ENCODE measurements at places on chromosomes 1 and 21.
A peak's percentile ranks its signal among the peaks of the same experiment; 100 is the strongest.

- no peak for DNase-seq
These were observed 4.1 kb downstream of the CEP104 start for GRCh38 chr1:3852711-3853485.

GRCh38 chr1:209959623-209960022 lies 21.6 kb downstream of the SYT14 start:
- DNase-seq, result no peak

- DNase-seq, result no peak
These were observed 33.6 kb downstream of the RPRD2 start for GRCh38 chr1:150397392-150398032.

- DNase-seq, result peak; percentile 20
These were observed at the start of gene CACYBP for GRCh38 chr1:174999936-175000696. TSS of gene CACYBP (plus strand) at chr1:174999947. CDS start at chr1:175000181, 234 bp downstream.

DNA sequence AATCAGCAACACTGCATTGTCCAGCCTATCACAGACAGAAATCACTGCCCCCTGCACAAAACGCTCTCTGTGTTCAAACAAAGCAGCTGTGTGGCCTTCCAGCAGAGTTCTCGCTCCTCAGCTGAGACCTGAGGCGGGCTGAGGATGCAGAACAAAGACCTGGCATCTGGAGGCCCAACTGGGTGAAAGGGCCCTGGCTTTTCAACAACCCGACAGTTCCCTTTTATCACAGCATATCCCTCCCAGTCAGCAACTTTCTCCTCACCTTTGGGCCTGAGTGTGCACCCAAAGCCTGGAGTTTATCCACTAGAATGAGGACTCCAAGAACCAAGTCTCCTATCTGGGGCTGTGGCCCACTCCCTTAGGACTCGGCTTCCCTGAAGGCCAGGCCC lies 42.6 kb upstream of the A3GALT2 start:
- no peak for DNase-seq

DNA sequence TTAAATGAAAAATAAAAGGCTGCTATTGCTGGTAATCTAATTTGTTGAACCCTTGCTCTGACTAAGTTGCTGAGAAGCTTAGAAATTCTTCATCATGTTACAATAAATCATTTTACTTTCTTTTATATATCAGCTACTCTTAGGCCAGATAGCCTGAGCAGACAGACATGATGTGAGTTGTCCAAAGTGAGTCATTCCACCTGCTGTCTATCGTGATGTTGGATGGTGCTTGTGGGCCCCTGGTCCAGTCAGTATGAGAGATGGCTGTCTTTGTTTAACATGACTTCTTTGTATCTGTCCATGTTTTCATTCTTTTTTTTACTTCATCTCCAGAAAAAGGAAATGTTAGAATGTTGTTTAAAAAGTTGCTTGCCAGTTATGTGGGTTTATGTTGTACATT lies 188.8 kb downstream of the ADGRL2 start:
- DNase-seq, result no peak

- no peak for DNase-seq
These were observed 40.4 kb downstream of the KRTAP10-1 start for GRCh38 chr21:44499631-44500030.

DNA sequence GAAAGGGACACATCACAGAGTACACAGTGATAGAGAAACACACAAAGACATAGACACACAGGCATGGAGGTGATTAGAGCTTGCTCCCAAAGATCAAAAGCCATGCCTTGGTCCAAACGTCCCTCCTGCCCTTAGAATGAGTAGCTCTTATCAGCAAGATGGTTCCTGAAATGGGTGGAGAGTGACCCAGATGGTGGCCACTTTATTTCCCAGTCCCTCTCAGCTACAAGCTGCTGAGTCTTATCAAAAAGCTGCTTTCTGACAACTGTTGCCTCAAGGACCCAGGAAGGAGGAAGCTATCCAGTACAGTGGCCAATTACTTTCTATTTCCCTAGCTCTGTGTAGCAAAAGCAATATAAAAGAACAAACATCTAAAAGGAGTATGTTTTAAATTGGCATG lies 7.7 kb upstream of the CLCA1 start:
- no peak for DNase-seq

GRCh38 chr1:60942896-60943638 lies 139.3 kb upstream of the NFIA start:
- DNase-seq, result no peak

GRCh38 chr1:231800108-231800507 lies 173.5 kb downstream of the DISC1 start:
- DNase-seq, result no peak

- DNase-seq, result no peak
These were observed 85.4 kb downstream of the CEP350 start for GRCh38 chr1:180040034-180040433.

DNA sequence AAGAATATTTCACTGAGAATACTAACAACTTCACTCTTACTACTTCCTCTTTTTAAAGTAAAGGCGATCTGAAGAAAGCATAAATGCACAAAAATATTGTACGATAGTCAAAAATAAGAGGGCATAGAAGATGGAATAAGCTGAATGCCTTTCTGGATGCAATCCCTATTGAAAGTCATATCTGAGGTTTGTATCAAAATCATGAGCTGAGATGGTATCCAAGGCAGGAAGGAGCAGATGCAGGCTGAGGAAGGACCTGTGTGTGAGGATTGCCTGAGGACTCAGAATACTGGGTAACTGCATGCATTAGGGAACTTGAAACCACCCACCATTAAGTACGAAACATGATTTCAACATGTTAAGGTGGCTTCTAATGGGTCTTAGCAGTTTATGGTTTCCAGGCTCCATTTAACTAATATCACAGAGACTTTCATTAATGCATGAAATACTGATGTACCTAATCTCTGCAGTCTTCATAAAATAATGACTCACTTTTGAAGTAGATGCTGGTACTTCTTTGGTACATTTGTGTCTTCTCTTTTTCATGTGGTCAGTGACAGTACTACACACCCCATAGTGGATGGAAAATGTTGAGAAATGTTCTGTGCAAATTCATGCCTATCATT lies 29.6 kb upstream of the RGS1 start:
- DNase-seq, result no peak

- peak; percentile 76 for DNase-seq
These were observed 521 bp upstream of the NADK start for GRCh38 chr1:1778663-1779319.

DNA sequence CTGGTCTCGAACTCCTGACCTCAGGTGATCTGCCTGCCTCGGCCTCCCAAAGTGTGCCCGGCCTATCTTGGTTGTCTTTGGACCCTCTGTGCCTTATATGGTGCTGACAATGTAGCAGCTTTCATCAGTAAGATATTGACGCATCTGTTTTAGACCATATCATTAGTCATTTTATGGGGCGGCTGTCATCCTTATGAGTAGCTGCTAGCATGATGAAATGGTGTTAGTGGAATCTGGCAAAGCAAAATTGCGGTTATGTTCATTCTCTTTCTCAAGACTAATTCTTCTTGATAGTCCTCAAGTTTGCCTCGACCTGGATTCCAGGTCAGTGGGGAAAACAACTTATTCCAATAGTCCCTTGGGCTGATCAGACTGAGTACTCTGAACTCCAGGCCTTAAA lies 199.9 kb downstream of the PRDM2 start:
- no peak for DNase-seq

GRCh38 chr21:45401054-45401518 lies 3.9 kb upstream of the COL18A1 start:
- DNase-seq, result no peak

- DNase-seq, result no peak
These were observed 95.9 kb downstream of the PCBP3 start for GRCh38 chr21:45739218-45740087.

DNA sequence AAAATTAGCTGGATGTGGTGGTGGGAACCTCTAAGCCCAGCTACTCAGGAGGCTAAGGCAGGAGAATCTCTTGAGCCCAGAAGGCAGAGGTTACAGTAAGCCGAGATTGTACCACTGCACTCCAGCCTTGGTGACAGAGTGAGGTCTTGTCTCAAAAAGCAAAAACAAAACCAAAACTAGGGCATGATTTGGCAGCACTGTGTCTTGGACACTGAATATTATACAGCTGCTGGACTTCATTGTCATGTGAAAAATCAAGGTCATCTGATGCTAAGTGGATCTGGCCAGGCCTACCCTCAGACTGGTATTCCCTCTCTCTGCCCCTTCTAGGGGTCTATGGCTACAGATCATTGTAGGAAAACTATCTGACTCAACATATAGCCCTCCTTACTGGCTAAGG lies 55.2 kb upstream of the MRPS6 start:
- DNase-seq, result no peak

DNA sequence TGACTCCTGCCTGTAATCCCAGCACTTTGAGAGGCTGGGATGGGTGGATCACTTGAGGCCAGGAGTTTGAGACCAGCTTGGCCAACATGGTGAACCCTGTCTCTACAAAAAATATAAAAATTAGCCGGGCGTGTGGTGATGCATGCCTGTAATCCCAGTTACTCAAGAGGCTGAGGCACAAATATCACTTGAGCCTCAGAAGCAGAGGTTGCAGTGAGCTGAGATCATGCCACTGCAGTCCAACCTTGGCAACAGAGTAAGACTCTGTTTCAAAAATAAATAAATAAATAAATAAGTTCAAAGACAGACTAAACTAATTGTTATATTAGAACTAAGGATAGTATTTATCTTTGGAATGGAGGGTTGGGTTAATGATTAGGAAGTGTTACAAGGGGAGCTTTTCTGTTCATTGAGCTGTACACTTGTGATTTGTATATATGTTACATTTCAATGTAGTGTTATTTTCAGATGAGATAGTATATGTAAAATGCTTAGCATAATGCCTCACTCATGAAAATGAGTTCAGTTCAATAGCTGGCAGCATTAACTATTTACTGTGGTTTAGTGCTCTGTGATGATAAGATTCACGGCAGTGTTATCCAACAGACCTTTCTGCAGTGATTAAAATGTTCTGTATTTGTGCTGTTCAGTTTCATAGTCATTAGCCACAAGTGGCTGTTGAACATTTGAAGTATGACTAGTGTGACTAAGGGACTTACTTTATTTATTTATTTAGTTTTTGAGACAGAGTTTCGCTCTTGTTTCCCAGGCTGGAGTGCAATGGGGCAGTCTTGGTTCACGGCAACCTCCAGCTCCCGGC lies 47.7 kb downstream of the OSBPL9 start:
- DNase-seq, result no peak

- no peak for DNase-seq
These were observed 27.2 kb upstream of the DIP2A start for GRCh38 chr21:46431448-46431847.

DNA sequence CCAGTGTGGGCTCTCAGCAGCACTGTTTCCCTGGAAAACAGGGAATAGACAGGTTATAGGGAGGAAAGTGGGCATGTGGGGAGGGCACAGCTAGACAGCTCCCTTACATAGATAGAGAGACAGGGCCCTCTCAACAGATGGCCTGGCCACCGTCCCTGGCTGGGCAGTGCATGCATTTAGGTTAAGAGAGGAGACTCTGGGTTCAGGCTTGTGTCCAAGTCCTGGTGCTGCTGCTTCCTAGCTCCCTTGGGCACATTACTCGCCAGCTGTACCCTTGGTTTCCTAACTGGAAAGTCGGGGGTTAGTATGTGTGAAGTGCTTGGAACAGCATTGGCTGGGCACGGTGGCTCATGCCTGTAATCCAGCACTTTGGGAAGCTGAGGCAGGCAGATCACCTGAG lies 9.1 kb downstream of the PLOD1 start:
- DNase-seq, result no peak

GRCh38 chr1:32817815-32818786 lies 648 bp downstream of the S100PBP start:
- DNase-seq, result no peak

DNA sequence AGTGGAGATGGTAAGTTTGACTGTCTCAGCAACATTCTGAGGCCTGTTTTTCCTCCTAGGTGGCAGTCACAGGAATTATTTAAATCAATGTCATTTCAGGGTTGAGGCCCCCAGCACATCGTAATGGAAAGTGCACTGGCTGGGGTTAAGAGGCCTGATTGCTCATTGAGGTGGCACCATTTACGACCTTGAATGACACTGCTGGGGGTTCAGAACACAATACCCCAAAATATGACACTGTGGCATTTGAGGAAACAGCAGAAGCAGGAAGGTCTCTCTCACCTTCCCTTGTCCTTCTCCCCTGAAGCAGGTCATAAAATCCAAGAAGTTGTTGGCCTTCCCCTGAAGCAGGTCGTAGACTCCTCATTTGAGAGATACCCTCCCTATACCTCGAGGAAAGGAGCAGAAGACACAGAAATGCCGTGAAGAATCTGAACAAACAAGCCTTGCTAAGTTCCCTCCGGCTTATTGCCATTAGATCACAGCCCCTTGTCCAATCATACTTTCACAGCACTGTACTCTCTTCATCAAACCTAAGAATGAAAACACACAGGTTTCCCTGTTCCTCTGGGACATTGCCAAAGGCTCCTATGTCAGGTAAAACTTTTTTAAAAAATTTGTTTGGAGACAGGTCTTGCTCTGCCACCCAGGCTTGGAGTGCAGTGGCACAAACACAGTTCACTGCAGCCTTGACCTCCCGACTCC lies 71.3 kb downstream of the S1PR1 start:
- no peak for DNase-seq

GRCh38 chr1:87714278-87714677 lies 385.6 kb downstream of the LMO4 start:
- DNase-seq, result no peak

DNA sequence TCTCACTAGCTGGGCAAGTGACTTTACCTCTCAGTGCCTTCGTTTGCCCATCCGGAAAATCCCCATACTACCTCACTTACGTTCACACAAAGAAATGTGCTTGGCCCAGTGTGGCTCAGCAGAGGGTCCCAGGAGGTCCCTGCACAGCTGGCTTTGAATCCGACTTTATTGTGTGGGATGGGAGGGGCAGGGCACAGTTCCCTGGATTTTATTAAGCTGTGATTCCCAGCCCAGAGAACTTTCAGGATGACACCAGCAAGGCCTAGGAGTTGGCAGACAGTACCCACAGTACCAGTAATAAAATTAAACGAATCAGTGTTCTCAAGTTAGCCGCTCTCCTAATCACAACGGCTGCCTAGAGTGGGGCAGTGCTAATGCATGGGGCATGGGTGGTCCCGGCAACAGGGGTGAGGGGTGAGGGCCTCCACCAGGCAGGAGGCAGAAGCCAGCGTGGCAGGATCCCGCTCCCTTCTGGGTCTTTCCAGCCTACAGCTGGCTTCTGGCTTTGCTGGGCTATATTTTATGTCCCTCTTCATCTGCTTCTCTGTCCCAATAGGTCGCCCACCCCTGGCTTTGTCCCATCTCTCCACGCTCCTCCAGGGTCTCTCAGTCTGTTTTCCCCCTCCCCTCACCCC lies 74.9 kb downstream of the VWA5B1 start:
- DNase-seq, result no peak

GRCh38 chr1:155049651-155050559 lies 1.2 kb upstream of the ADAM15 start:
- DNase-seq, result no peak

DNA sequence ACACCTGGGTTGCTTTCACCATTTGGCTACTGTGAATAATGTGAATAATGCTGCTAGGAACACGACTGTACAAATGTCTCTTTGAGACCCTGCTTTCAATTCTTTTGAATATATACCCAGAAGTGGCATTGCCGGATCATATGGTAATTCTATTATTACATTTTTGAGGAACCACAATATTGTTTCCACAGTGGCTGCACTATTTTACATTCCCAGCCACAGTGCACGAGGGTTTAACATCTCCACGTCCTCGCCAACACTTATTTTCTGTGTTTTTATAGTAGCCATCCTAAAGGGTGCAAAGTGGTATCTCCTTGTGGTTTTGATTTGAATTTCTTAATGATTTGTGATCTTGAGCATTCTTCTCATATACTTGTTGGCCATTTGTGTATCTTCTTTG lies 15.7 kb downstream of the FHAD1 start:
- no peak for DNase-seq

GRCh38 chr1:175673371-175674150 lies 69.8 kb downstream of the TNR start:
- no peak for DNase-seq

Data from activated CD4-positive, alpha-beta T cell treated with anti-CD3 and anti-CD28 coated beads, Interleukin-2, amount 50 U/mL, for 4 hours (primary cell).